CD4-positive, alpha-beta T cell treated with Interleukin-4 for 4 hours (primary cell): ENCODE measurements at places on chromosomes 13 and 19.
A peak's percentile ranks its signal among the peaks of the same experiment; 100 is the strongest.

GRCh38 chr13:30581582-30581981 is 36.1 kb upstream of the USPL1 start:
- peak; percentile 35 for DNase-seq

DNA sequence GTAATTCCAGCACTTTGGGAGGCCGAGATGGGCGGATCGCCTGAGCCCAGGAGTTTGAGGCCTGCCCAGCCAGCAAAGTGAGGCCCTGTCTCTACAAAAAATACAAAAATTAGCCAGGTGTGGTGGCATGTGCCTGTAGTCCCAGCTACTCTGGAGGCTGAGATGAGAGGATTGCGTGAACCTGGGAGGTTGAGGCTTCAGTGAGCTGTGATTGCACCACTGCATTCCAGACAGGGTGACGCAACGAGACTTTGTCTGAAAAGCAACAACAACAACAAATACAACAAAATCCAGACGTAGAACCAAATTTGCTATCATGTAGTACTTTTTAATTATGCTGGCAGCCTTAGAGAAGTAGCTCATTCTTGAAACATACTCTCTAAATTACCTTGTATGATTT is 277.1 kb downstream of the KLF5 start:
- no peak for DNase-seq

DNA sequence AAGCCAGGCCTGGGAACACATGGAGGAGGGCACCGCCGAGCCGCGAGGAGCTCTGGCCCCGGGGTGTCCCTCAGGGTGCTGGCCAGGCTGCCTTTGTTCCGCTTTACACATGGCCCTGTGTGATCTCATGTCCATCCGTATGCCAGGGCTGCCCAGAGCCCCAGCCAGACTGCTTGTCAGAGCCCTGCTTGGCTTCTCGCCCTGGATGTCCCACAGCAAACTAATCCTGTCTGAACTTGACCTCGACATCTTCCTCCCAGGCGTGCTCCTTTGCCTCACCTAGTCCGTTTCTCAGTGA is 14.3 kb downstream of the BCKDHA start:
- no peak for DNase-seq

DNA sequence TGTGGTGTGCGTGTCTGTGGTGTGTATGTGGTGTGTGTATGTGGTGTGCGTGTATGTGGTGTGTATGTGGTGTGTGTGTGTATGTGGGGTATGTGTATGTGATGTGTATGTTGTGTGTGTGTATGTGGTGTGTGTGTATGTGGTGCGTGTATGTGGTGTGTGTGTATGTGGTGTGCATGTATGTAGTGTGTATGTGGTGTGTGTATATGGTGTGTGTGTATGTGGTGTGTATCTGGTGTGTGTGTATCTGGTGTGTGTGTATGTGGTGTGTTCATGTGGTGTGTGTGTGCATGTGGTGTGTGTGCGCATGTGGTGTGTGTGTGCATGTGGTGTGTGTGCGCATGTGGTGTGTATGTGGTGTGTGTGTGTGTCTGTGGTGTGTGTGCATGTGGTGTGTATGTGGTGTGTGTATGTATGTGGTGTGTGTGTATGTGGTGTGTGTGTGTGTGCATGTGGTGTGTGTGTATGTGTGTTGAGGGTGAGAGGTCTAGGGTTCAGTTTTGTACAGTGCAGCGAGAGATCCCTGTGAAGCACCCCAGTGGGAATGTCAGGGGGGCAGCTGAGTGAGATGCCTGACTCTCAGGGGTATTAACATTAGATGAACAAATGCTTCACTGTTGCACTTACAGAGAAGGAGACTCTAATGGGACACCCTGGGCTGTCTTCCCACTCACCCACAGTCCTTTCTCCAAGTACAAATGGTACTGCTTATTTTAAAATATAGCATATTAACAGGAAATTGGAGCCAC is 61.3 kb upstream of the MEDAG start:
- DNase-seq, result no peak

- DNase-seq, result no peak
These were observed 410.9 kb upstream of the SPRY2 start for GRCh38 chr13:80751854-80752253.

- DNase-seq, result no peak
These were observed 17.2 kb downstream of the FXYD5 start for GRCh38 chr19:35171730-35172129.

DNA sequence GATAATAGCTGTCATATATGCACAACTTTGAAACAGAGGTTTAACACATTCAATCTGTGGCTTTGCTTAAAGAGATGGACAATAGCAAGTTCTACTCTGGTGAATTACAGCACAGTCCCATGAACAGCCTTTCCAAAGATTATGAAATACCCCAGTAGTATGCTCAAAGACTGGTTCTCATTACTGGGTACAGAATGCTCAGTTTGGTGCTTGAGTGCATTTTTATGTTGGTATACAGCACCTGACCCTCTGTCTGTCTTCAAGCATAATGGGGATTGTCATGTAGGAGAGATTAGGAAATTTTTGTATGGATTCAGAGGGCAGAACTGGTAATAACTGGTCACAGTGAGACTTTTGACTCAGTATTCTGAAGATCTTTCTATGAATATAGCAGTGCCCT is 7.6 kb downstream of the LMO7 start:
- no peak for DNase-seq

DNA sequence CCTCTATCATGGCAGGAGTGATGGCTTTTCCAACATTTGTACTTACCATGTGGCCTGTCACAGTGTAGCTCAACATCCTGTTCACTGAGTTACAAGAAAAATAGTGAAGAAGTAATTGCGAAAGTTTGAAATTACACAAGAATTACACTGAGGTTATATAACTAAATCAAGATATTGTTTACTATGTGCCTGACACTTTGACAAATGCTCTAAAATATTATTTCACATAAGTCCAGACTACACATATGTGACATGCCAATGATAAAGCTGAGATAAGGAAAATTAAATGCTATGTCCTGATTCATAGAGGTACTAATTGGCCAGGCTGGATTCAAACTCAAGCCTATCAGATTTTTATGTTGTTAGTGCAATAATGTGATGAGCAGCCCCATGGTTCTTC is 451.7 kb downstream of the PCDH9 start:
- no peak for DNase-seq

GRCh38 chr19:9673912-9674662 is 813 bp downstream of the ZNF562 start:
- peak; percentile 51 for DNase-seq

- DNase-seq, result no peak
These were observed 33.6 kb downstream of the GJA3 start for GRCh38 chr13:20127262-20127561.

- DNase-seq, result no peak
These were observed 19.9 kb downstream of the NWD1 start for GRCh38 chr19:16739546-16739945.

GRCh38 chr13:52385870-52386269 is 20.1 kb downstream of the THSD1 start:
- no peak for DNase-seq

DNA sequence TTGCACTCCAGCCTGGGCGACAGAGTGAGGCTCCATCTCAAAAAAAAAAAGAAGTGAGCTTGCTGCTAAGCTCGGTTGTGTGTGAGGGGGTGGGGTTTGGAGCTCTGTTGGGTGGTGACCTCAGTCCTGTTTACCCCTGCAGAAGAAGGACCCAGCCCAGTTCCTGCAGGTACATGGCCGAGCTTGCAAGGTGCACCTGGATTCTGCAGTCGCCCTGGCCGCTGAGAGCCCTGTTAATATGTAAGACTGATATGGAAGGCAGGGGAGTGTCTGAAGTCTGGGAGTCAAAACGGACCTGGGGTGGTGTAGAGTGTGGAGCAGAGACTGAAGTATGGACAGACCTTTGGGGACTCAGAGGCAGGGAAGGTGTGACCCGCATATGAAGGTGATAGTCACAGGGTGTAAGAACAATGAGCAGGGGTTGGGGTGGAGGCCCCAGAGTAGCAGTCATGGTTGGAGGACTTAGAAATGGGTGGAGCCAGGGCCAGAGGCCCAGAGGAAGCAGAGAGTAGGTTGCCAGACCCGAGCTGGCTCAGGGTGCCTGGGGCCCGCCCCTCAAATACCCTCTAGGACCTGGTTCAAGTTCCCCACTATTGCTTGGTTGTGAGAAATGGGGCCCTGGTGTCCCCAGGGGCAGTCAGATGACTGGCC is 13.2 kb downstream of the CLASRP start:
- no peak for DNase-seq

DNA sequence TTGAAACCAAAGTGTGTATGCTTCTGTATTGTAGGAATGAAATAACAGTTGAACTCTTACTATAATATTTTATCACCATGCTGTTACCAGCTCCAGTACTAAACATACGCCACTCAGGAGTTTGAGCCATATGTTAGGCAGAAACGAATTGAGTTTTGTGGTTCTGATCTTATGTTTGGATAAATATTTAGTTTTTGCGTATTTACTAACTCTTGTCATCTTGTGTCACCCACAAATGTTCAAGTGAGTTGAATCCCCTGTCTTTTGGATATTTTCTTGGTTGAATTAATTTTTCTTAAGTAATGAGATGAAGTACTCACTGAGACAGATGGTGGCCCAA is 1.5 kb downstream of the FNDC3A start:
- DNase-seq, result no peak

GRCh38 chr13:67772807-67773453 is 542.8 kb upstream of the PCDH9 start:
- no peak for DNase-seq

DNA sequence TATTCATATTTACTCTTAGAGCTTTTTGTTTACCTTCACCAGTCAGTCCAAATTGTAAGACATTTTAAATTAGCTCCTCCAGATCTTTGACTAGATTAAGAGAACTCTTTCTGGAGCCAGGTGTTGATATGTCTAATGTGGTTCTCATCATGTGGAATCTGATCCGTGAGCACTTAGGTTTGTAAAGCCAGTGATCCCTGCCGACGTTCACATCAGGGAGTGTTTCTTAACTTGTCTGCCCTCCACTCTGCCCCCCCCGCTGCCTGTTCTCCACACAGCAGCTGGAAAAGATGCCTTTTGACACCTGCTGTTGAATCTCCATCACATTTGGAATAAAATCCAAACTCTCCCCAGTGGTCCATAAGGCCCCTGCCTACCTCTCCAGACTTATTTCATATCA is 17.7 kb downstream of the METTL21C start:
- no peak for DNase-seq

DNA sequence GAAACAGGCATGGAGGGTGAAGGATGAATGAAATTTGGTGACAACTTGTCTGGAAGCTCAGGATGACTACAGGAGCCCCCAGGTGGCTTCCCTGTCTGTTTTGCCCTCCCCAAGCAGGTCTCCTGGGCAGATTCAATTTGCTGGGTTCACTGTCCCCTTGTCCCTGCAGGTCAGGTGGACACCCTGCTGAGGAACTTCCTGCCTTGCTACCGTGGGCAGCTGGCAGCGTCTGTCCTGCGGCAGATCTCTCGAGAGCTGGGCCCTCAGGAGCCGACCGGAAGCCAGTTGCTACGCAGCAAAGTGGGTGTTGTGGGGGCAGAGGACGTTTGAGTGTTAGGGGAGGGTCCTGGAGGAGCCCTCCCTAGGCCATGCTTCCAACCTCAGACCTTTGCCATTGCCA is 19.1 kb downstream of the PGLS start:
- no peak for DNase-seq

DNA sequence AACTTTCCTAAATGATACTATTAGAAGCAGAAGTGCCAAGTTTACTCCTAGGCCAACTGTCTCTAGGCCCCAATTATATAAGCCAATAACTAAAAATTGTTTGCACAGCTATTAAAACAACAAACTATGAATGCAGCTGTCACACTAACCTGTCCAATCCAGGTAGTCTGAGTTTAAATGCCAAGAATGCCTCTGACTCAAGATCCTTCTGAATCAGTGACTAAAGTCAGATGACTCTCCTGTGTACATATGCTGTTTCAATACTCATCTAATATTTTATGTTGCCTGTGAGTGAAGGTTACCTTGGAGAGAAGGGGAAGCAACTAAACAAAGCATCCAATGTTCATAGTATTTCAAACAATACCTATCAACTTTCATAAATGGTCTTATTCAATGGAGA is 257.0 kb downstream of the ENOX1 start:
- DNase-seq, result no peak

- DNase-seq, result no peak
These were observed 158.0 kb downstream of the VWA8 start for GRCh38 chr13:41802684-41803444.

DNA sequence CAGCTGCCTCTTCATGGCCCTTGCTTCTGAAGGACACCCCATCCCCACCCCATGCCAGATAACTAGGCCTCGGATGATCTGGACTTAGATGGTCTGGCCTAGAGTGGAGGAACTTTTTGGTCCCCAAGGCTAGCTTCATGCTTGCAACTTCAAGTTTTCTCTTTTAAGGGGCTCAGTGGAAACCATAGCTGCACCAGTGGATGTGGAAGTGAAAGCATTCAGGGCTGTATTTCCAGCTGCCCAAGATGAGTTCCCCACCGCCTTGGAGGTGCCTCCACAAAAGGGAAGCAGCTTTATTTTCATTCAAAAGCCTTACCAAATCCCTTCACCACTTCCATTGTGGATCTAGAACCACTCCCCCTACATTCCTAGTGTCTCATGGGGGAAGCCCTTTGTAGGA is 17.6 kb upstream of the GSX1 start:
- DNase-seq, result no peak

GRCh38 chr13:101449790-101450748 is 2.4 kb upstream of the ITGBL1 start:
- DNase-seq, result no peak

- DNase-seq, result no peak
These were observed 358.3 kb downstream of the KLF5 start for GRCh38 chr13:73417012-73417615.

DNA sequence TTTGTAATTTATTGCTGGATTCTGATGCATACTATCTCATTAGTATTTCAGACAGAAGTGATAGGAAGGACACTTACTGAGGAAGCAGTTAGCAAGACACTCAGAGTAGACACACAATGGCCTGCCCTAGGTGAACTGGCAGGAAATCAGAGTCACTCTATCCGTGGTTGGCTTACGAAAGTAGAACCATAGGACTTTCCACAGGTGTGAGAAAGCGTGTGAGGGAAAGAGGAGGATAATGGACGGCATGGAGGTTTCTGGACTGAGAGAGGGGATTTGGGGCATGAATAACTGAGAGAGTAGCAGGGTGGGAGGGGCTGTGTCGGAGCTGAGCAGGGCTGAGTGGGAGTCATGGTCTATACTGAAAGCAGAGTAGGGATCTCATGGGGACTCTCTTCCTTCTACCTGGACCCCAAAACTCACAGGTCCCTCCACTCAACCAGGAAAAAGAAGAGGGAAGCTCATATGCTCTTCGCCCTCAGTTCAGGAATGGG is 18.7 kb upstream of the EID2 start:
- DNase-seq, result peak; percentile 41

- DNase-seq, result no peak
These were observed 72.5 kb upstream of the MRI1 start for GRCh38 chr19:13691569-13692435.

DNA sequence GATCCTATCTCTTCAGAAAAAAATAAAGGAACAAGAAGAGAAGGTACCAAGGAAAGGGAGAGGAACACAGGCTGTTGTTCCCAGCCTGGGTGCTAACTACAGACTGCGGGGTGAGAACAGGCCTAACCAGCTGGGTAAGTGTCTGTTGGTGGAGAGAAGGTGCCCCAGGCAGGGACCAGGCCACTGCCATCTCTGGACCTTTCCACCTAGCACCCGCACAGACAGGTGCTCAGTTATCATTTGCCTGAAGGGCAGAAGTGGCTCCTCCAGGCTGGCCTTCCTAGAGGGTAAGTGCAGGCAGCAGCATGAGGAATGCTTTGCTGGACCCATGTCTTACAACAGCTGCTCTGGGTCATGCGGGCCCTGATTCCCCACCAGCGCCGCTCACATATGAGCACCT is 10.1 kb downstream of the DNMT1 start:
- DNase-seq, result no peak

GRCh38 chr13:23321535-23322241 is 111.8 kb downstream of the SACS start:
- peak; percentile 30 for DNase-seq

- DNase-seq, result no peak
These were observed 24.6 kb upstream of the ZNF431 start for GRCh38 chr19:21117041-21117907.
